Left cardiac atrium (tissue), 4 donors: ENCODE measurements at places on chromosomes 6 and 20.

DNA sequence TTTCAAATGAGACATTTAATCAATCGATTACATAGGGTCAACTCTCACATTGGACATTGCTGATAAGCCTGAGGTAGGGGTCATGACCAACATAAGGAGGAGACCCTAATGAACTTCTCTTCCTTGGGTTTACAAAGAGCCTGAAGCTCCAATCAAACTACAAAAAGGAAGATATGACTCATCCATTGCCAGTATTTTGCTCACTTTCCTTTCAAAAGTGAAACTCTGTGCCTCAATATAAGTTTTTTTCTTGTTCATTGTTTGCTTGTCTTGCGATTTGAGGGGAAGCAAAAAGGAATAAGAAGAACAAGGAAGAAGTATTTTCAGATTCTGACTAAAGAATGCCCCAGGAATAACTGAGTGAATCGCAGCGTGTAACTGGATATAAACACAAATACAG lies 38.8 kb upstream of the KHDRBS2 start:
- DNase-seq: no peak

DNA sequence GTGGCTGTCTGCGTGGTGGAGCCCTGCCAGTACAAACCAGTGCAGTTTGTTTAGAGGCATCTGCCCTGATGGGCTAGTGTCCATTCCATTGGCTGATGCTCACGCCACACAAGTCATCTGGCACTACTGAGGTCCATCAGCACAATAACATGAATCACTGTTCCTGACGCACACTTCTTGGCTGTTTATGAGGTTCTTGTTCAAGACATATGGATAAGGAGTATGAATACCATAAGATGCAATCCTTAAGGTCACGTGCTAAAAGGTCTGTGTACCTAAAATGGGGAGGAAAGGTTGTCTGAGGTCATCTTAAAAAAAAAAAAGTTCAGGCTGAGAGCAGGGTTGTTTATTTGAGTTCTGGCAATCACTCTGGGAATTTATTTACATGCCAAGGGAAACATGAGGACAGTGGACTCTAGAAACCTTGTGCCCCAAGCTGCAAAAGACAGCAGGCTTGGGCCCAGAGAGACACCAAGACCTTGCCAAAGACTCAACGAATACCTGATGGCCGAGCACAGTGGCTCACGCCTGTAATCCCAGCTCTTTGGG lies 54.1 kb upstream of the SHLD1 start:
- no peak for DNase-seq

GRCh38 chr20:49340161-49340966 lies 62.5 kb upstream of the ZNFX1 start:
- DNase-seq: no peak

DNA sequence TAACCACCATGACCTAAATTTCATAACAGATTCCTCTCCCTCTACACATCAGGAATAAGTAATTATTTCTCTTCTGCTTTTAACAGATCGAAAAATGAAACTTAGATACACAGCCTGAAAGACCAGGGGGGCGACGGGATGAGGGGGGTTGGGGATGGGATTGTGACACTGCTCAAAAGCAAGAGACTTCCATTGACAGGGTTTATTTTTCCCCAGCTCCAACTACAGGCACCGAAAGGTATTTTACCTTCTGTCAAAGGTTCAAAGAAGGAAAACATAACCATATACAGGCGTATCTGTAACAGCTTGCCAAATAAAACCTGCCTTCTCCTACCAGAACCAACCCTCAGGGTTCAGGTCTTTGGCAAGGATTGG lies 1.3 kb downstream of the EPHA7 start:
- DNase-seq: no peak

DNA sequence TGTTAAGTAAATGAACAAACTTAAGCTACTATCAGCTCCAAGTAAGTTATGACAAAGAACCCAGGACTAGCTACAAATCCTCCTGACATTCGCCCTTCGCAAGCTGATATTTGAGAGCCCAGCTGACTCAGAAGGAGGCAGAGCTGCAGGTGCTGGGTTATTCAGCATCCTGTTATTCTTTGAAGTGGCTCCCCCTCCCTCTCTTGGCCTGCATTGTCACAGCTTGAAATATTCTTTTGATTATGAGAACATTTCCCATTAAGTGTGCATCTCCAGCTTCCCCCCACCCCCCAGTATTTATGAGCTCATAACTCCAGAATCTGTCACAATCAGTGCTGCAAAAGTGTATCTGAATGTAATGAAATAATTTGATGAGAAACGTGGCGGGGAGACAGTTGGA lies 78.8 kb upstream of the RALY start:
- DNase-seq: no peak

DNA sequence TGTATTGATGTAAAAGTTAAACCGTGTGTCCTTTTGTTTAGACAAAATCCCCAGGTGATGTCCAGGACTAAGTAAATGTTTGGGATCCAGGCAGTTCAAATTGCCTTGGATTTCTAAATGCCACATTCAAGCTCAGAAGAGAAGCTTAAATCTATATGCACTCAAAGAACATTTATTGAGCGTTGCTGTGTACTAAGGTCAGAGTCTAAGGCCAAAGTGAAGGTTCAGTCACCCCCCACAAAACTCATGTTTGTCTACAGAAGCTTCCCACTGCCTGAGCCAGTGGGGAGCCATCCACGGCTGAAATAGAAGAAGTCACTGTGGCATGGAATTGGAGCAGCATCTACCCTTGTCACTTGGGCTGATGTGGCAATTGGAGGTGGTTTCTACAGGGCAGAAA lies 70.7 kb upstream of the INSM1 start:
- no peak for DNase-seq

- no peak for DNase-seq
These were observed 57.2 kb downstream of the IL20RA start for GRCh38 chr6:136987526-136987925.

GRCh38 chr20:57224641-57225138 lies 41.8 kb downstream of the BMP7 start:
- no peak for DNase-seq
